NCI-H1105 (cell line): ENCODE measurements at places on chromosomes 1 and 21.
A peak's percentile ranks its signal among the peaks of the same experiment; 100 is the strongest.

DNA sequence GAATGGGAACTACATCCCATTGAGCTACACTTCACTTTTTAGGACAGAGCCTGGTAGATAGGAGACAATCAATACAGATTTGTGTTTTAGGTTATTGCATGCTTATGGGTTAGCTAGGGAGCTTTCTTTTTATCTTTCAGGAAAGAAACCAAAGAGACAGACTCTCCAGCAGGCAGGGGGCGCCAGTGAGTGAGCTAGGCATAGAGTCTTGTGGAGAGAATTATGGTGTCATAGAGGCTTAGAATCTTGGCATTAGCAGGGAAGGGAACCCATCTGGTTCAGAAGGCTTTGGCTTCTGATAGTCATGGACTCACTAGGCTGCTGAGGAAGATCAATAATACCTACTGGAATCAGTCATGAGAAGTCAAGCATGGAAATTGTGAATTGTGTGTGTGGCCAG is at the start of gene SMCP:
SMCP (plus strand) TSS at position 281 of the 400 bp plus-strand sequence. CDS start 6,101 bp downstream, outside the sequence.
- DNase-seq = no peak

DNA sequence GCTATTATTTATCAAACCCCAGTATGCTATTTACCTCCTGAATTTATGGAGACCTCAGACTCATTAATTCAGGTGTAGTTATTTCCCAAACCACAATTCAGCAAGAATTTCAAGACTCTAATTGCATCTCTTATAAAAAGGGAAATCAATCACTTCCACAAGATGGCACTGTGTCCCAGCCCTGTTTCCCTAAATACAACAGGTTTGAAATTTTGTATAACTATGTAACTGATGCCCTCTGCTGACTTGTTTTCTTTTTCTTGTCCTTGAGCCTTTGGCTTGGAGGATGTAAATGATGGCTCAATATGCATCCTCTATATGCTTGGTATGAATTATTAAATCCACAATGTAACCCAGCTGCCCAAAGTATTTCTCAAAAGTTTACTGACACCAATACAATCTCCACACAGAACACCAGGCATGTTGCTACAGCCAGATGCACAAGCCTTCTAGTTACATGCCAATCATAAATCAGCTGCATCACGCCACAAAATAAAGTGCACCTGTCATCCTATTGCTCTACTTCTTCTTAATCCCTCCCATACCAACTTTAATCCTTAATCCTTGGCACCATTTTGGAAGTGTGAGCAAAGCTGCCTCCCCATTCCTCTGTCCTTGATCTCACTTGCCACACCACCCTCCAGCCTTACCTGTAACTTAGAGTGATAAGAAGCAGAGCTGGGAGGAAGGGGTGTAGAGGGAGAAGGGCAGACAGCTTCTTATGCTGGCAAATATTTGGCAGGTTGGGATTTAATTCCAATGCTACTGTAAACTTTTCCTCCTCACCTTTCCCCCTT is 9.0 kb downstream of the C1orf105 start:
- DNase-seq = peak; percentile 48

DNA sequence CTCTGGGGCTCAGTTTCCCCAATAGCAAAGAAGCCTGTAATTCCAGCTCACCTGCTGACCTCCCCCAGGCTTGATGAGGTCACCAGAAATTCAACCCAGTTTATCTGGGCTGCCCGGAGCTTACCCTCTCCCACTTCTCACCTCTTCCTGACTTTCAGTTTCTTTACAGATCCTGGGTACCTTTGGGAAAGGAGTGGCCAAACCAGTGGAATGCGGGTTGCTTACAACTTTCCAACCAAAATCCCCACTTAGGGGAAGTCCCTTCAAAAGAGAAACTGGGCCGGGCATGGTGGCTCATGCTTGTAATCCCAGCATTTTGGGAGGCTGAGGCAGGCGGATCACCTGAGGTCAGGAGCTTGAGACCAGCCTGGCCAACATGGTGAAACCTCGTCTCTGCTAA is 5.9 kb upstream of the MARCKSL1 start:
- no peak for DNase-seq

GRCh38 chr1:193438312-193438711 is 251.9 kb upstream of the B3GALT2 start:
- DNase-seq = no peak

GRCh38 chr1:184272175-184272866 is 114.5 kb upstream of the C1orf21 start:
- no peak for DNase-seq

GRCh38 chr1:39369565-39369964 is 121.9 kb upstream of the BMP8A start:
- DNase-seq = no peak

DNA sequence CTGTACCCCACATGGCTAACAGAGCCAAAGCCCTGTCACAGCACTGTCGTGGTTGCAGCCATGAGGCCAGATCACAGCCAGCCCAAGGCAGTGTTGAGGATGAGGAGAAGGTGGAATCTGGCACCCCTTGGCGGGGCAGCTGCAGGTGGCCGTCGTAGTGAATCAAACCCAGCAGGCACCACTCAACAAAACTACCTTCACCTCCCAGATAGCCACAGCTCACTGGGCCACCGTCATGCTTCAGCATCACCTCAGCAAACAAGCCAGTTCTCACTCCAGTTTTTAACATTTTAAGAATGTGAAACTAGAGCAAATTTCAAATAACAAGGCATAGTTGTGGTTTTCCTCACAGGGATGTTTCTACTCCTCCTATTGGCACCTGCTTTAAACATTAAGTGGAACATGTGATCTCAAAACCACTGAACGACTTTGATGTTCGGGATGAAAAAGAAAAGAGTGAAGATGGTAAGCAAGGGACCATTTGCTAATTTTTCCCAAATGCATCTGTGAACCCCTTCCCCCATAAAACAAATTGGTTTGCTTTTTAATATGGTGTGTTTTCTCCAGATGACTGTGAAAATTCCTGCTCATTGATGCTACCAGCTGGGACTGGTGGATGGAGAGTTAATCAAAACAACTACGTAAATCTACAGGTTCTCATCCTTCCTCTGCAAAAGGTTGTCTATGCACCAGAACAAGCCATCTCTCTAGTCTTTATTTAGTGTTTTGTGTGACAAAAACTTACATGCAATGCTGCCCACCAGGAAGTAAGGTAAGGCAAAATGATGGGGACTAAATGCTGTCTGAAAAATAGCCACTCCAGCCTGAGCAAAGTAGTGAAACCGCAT is 45.5 kb downstream of the TOR1AIP2 start:
- DNase-seq = no peak

GRCh38 chr1:155167166-155168104 is 5.7 kb downstream of the KRTCAP2 start:
- DNase-seq = peak; percentile 90

GRCh38 chr1:171727778-171728177 is 14.1 kb downstream of the VAMP4 start:
- no peak for DNase-seq

GRCh38 chr1:169727307-169727706 is 6.6 kb downstream of the SELE start:
- DNase-seq = no peak

DNA sequence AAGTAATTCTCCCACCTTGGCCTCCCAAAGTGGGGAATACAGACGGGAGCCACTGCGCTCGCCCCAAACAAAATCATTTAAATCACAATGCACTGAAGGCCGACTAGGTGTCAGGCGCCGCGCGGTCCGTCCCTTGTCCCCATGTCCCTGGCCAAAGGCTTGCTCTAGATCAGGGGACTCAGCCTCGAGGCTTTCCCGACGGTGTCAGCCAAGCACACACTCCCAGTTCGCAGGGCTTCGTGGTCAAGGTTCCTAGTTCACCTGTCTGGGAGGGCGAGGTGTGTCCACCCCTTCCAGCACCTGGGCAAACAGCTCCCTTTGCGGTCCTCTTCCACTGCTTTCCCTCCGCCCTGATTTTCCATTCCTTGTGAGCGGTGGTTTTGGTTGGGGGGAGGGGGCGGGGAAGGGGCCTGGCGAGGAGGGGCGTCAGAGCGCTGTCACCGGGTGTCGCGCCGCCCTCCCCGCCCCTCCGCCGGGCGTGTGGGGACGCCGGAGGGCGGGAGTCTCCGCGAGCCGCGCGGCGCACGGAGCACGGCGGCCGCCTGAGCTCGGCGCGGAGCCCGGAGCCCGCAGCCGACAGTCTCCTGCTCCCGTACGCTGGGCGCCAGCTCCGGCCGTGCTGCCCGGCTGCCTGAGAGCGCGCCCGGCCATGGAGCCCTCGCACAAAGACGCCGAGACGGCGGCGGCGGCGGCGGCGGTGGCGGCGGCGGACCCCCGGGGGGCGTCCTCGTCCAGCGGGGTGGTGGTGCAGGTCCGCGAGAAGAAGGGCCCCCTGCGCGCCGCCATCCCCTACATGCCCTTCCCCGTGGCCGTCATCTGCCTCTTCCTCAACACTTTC is at the start of gene STUM:
STUM (plus strand) TSS at position 509 of the 838 bp plus-strand sequence; CDS start at position 650, 141 bp downstream.
- DNase-seq = no peak

GRCh38 chr1:239570878-239571277 is 184.5 kb downstream of the CHRM3 start:
- DNase-seq = no peak

DNA sequence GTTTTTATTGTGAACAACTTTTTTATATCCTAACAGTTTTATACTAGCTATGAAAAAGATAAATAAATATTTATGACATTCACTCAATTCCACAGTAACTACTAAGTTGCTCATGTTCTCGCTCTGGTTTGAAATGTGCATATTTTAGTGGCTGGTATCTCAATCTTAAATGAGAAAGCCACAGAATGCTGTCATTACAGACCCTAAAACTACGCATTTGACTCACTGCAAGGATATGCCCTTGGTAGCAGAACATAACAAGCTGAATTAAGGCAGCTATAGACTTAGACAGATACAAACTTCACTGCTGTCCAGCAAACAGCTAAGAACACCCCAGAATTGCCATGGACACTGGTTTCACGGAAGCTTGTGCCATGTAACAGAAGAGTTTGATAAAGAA is 19.0 kb downstream of the DAB1 start:
- no peak for DNase-seq

DNA sequence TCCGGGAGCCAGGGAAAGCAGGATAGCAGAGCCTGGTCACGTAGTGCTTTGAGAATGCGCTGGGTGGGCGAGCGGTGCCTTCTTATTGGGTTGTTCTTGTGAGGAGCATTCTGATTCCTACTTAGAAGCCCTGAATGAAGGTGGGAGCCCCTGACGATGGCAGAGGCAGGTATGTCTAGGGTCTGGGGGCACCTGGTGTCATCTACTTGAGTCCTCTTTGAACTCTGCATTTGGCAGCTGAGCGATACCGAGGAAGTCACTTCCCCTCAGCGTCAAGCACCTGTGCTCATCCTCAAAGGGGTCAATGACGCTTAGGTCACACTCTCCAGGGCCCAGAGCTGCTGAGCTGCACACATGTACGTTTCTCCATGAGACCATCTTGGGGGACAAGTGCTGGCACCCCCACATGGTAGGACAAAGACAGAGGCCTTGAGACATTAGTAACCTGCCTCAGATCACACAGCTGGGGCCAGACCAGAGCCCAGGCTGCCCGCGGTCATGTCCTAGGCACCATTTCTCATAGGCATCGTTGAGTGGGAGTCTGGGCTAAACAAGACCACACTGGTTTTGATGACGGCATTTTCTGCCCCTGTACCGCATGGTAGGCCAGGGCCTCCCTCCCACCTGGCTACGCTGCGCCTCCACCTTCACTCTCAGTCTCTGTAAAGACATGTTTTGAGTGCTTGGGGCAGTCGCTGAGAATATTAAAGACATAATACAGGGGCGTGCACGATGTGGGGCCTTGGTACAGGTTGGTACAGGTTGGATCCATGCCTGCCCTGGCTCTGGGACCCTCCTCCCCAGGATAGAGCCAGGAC is 69.1 kb upstream of the ABCG1 start:
- DNase-seq = no peak

DNA sequence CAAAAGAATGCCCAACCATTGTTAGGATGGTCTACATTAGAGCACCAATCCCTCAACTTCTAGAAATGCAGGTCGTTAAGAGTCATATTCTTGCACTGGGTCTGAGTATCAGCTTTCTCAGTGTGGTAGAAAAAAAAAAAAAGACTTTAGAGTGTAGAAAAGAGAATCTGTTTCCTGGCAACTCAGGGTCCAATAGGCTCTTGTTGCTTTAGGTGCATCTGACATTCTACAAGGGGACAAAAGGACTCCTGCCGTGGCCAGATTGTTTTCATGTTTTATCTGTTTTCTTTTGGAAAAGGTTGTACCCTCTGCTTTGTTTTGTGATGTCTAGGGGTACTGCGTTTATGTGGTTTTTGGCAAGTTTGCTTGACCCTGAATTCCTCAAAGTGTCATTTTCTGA is 105.4 kb upstream of the KCNK2 start:
- DNase-seq = no peak

DNA sequence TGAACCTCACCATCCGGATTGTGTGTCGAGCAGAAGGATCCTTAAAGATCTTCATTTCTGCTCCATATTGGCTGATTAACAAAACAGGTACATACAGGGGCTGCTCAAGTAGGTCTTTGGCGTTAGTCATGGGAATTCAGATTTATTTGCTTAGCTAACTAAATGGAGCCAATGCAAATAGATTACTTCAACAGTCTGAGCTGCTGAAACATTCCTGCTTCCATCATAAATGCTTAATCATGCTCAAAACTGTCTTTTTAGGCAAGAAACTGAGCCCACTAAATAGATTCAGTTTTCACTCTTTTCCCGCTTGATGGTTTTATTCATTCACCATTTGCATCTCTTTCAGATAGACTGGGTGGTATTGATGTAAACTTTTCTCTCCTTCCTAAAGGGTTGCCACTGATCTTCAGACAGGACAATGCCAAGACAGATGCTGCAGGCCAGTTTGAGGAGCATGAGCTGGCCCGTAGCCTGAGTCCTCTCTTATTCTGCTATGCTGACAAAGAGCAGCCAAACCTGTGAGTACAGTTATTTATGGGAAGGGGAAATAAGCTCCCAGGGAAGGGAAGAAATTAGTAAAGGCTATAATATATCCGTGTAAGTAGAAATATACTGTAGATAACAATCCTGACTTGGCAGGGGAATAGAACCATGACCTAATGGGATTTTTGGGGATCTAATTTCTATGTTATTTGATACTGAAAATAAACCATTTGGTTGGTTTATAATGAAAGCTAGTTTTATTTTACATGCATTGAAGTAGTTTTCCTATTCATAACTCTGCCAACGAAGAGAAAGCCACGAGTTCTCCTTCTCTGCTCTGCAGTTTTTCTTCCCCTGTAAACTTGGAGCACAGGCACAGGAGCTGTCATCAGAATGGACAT is 126.4 kb downstream of the VPS13D start:
- DNase-seq = no peak

DNA sequence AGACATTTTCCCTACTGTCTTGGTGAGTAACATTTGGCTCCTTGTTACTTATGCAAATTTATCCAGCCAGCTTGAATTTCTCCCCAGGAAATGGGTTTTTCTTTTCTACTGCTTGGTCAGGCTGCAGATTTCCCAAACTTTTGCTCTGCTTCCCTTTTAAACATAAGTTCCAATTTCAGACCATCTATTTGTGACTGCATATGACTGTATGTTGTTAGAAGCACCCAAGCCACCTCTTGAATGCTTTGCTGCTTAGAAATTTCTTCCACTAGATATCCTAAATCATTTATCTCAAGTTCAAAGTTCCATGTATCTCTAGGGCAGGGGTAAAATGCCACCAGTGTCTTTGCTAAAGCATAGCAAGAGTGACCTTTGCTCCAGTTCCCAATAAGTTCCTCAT is 32.3 kb upstream of the CITED4 start:
- no peak for DNase-seq

GRCh38 chr1:239778208-239778813 is 313.4 kb upstream of the FMN2 start:
- DNase-seq = no peak

GRCh38 chr21:18986197-18986596 is 582.6 kb upstream of the TMPRSS15 start:
- no peak for DNase-seq
